Cerebellar nuclear complex (tissue), 1 donor: ENCODE measurements at places on chromosomes 1 and 21.

DNA sequence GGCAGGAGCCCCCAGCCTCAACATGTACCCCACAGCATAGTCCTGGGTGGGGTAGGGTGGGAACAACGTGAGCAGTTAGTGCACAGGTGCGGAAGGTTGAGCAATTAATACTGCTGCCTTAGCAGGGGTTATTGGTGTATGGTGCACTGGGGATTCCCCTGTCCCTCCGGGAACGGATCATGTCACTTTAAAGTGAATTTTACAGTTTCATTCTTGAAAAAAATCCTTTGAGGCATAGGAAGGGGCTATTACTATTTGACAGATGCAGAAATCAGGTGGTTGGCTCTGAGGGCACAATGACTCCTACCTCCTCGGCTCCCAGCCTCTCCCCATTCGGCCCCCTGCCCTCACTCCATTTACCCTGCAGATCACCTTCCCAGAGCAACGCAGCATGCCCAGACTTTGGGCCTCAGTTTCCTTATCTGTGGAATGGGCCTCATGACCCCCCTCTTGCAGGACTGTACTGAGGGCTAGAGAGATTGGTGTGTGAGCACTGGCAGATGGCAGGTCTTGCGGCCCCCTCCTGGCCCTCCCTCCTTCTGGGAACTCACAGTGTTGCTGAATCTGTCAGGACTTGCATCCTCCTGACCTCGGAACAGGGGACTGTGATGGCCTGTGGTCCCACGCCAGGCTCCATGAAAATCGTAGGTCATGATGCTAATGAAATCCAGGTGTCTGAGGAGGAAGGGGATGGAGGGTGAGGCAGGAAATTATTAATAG, 5.1 kb upstream of the MYBPH start:
- DNase-seq = no peak

GRCh38 chr1:23772049-23772853, 6.0 kb upstream of the PITHD1 start:
- DNase-seq = no peak

DNA sequence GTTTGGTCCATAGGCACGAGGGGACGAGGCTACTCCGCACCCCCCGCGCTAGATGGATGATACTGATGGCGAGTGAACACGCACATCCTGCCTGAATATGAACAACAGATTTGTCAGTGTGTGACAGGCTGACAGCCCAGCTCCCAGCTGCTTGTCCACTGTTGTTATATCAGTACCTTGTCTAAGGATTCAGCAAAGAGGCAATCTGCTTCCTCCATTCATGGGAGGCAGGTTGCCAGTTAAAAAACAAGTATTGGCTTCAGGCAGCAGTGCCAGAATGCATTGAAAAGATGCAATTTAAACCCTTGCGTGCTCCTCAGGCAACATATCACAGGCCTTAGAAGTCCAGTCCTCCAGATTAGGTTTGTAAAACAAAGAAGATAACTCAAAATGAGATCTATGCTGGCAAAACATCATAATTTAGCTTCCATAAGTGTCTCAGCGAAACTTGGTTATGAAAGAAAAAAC, 223.3 kb downstream of the GPATCH2 start:
- DNase-seq = no peak

DNA sequence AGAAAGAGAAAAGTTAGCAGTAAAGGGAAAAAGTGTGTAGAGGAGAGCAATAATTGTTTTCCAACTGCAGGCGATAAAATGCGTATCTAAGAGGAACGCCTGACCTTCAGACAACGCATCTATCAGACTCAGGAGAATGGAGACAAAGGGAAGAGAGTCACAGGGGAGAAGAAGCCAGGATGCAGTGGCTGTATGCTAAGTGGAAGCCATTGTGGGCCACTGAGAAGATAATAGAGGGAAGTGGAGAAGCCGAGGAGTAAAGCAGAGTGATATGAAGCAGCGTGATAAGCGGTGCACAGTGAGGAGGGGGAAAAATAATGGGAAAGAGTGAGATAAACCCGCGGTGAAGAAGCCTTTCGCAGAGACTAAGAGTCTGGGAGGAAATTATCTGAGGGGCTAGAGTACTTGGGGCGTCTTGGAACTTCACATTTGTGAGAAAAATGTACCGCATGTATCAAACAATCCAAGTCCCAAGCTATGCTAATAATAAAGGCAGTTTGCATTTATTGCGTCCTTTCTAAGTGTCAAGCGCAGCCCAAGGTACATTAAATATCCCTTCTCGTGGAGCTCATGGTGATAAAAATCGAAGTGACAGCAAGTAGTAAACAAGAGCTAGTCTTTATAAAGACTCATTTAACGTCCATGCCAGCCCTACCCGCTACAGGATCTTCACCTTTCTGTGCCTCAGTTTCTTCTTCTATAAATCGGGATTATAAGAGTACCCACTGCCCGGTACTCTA, 259.8 kb upstream of the PROX1 start:
- no peak for DNase-seq

- no peak for DNase-seq
Observed at GRCh38 chr21:46411691-46412090, 47.0 kb upstream of the DIP2A start.

DNA sequence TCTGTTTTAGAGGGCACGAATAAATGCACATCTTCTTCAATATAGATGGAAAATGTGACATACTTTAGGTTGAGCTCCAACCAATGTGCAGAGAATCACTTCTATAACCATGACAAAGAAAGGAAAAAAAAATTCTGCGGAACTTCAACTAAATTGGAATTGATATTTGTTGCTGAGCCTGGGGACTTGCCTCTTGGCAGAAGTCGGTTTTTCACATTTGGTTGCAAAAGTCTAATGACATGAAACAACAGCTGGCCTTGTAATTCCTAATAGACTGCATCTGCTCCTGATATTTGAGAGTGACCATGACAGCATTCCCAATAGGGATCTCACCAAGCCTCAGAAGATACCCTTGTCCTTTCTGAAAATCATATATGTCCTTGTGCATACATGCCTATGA, 112.8 kb downstream of the PRRX1 start:
- no peak for DNase-seq

GRCh38 chr1:168227620-168228019, 1.8 kb downstream of the SFT2D2 start:
- DNase-seq = no peak

DNA sequence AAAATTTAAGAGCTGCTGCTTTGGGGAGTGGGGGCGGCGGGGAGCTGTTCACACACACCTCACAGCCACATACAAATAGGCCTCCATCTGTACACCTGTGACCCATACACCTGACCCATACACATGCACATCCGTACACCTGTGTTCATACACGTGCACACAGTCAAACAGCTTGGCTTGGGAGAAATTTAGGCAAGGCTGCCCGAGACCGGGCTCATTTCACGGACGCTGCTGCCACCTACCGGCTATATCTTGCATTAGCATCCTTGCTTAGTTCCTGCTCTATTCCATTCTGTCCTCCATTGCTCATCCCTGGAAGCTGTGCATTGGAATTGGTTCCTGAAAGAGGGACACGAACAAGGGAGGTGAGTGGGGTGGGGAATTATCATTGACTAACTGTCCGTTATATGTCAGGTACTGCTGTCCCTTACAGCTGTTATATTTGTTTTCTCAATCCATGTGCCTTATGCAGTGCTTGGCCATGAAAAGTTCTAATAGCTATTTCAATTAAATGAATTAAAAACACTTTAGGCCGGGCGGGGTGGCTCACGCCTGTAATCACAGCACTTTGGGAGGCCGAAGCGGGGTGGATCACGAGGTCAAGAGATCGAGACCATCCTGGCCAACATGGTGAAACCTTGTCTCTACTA, 37.1 kb upstream of the EPB41 start:
- no peak for DNase-seq

- DNase-seq = no peak
Observed at GRCh38 chr1:154863315-154864174, 6.5 kb downstream of the KCNN3 start.

GRCh38 chr1:29096231-29096886, 27.3 kb downstream of the TMEM200B start:
- DNase-seq = no peak

DNA sequence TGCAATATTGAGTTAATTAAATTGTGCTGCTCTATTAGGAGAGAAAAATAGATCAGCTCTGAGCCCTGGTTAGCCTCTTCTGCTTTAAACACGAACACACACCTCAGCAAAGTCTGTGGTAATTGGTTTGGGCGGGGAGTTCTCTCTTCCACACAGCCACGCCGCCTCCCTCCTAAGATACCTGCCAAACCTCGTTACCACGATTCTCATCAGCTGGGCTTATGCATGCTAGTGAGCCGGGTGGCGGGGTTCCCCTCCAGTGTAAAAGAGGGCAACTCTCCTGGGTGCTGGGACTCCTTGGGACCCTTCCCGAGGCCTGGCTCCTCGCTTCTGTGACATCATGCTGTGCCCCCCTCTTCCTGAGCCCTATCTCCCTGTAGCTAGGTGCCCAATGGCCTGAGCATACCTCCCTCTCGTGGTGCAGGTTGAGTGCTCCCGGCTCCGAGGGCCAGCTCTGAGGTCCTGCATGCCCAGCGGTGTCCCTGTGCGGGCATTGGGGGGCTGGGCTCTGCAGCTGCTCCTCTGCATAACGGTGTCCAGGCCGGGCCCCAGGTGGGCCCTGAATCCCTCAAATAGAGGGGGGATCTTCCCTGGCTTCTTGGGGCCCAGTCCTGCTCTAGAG, 182.9 kb downstream of the PRDM16 start:
- no peak for DNase-seq

GRCh38 chr1:52551507-52552235, 1.2 kb downstream of the TUT4 start:
- no peak for DNase-seq

DNA sequence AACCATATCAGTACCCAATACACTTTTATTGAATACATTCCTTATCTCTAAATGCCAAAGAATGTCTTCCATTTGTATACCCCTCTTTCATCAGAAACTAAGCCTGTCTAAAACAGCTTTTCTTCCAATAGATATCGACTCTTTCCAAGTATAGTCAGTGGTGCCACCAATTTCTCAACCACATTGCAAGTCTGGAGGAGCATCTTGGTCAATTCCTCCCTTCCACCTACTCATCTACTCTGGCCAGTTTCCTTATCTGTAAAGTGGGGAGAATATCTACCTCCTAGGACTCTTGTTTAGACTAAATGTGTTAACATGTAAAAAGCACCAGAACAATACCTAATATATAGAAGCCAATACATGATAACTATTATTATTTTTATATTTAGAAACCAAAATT, 28.5 kb upstream of the FGGY start:
- DNase-seq = no peak

GRCh38 chr21:45871616-45872236, 109.8 kb upstream of the COL6A1 start:
- no peak for DNase-seq
